ENCODE measurements at places on chromosomes 7 and 10.
A peak's percentile ranks its signal among the peaks of the same experiment; 100 is the strongest.

GRCh38 chr10:78524342-78524741 lies 490.7 kb downstream of the RPS24 start:
- peak; percentile 39 for DNase-seq

DNA sequence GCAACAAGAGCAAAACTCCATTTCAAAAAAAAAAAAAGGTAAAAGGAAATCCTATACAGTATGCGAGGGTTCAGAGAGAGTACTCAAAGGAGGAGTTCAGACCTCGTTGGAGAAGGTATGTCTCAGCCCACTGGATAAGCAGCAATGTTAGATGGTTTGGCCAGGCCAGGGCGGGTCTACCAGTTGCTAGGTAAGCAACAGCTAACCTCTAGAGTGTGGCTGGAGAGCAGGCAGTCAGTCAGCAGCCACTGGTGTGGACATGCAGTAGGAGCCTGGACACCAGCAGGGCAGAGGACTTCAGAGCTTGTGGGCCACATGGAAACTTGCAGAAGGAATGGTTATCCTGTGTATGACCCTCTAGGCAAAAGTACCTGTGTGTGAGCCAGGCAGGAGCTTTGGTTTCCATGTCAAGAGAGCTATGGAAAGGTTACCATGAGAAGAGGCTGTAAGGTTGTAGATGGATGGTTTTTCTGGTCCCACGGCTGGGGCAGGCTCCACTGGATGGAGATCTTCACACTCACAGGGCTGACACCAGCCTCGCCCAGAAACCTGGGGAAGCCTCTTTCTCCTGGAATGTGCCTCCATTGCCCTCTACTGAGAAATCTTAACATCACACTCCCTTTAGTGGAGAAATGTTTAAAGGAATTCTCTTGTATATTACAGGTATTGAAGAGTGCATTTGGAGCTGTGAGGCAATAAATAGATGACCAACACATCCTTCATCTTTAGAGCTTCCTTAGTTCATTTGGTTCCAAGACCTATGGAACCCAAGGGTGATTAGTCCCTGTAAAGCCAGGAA lies 63.6 kb downstream of the CCDC186 start:
- DNase-seq = no peak

GRCh38 chr7:100886936-100887515 lies 2.5 kb downstream of the UFSP1 start:
- no peak for DNase-seq

DNA sequence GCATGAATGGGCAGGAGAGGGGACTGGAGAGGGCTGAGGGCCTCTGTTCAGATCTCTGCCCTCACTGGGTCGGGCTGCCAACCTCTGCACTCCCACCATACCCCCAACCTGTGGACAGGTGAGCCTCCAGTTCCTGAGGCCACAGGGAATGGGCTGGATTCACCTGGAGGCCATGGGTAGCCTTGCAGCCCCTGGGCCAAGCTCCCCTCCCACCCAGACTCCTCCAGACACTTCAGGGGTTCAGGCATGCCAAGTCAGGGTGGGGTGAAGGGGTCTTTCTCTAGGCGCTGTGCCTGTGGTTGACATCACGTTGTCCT lies 80.5 kb downstream of the ZMIZ1 start:
- DNase-seq = no peak

- DNase-seq = no peak
Measured at GRCh38 chr10:133334503-133335245, 2.0 kb downstream of the CALY start.

GRCh38 chr7:28686418-28686800 lies 271.7 kb downstream of the TRIL start:
- no peak for DNase-seq

- DNase-seq = no peak
Measured at GRCh38 chr7:96322373-96322695, 436 bp upstream of the SLC25A13 start.

GRCh38 chr7:50393076-50393475 lies 57.1 kb downstream of the FIGNL1 start:
- DNase-seq = no peak

DNA sequence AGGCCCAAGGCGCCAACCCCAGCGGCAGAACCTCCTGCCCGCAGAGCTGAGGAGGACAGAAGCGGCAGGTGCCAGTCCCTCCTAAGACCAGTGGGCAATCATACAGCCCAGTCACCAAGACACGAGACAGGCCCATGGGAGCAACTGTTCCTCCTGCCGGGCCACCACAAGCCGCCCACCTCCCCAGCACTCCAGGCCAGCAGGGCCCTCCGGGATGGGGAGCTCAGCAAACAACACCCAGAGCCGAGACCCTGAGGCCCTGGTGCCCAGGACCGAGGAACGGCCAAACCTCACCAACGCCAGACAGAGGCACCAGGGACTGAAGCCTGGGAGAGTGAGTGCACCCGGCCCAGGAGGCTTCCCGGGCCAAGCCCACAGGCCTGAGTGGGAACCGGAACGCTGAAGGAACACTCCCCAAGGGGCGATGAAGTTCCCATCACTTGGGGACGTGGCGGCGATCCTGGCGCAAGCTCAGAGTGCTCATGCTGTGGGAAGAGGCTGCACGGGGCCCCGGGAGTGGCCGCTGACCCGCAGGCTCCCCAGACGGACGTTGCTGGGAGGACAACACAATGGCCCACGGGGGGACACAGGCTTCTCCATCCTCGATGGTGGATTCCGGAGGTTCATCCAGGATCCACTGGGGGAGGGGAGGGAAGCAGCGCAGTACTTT lies 35.1 kb downstream of the GPER1 start:
- DNase-seq = no peak

GRCh38 chr7:150715293-150715692 lies 1.1 kb upstream of the GIMAP1 start:
- no peak for DNase-seq

GRCh38 chr7:11557627-11558026 lies 274.4 kb downstream of the THSD7A start:
- DNase-seq = peak; percentile 31

DNA sequence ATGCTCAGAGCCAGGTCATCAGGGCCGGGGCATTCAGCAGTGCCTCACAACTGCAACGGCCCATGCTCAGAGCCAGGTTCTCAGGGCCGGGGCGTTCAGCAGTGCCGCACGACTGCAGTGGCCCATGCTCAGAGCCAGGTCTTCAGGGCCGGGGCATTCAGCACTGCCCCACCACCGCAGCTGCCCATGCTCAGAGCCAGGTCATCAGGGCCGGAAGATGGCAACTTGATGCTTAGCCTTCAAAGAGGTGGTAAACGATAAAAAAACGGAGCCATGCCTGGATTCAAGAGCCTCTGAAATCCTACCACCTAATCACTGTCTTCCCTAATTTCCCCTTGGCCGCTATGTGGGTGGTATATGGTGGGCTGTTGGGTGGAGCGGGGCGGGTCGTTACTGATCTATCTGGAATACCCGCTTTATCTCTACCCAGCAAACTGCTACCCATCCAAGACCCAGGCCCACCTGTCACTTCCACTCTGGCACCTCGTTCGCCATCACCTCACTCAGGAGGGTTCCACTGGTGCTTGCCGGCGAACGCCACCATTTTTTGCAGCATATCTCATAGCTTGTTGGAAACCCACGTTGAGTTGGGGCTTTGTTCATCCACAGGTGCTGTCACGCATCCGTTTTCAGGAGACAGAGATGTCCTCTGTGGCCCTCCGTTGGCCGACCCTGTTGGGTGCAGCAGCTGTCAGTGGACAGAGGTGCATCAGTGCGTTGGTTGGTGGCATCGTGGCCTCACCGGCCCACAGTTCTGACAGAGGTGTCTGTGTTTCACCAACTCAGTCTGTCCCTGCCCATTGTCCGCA lies 221.1 kb downstream of the EBF3 start:
- no peak for DNase-seq

GRCh38 chr10:111018021-111018420 lies 58.8 kb upstream of the ADRA2A start:
- no peak for DNase-seq

GRCh38 chr7:6200971-6201370 lies 71.5 kb downstream of the CYTH3 start:
- DNase-seq = no peak

DNA sequence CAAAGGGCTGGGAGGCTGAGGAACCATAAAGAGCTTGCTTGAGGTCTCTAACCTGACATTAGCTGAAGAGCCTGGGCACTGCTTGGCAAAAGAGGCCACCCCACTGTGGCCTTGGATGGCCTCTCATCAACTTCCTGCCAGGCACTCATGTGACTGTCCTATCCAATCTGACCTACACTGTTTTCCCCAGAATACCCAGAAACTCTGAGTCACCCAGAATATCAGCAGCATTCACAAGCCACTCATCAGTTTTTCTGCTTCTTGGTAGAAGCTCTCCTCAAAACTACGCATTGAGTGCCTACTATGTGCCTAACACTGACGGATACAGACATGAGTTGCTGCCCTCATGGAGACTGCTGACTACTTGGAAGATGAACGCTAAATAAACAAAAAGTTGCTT lies 4.1 kb upstream of the NT5C2 start:
- DNase-seq = no peak

- DNase-seq = no peak
Measured at GRCh38 chr7:157577061-157577460, 240.3 kb downstream of the DNAJB6 start.

DNA sequence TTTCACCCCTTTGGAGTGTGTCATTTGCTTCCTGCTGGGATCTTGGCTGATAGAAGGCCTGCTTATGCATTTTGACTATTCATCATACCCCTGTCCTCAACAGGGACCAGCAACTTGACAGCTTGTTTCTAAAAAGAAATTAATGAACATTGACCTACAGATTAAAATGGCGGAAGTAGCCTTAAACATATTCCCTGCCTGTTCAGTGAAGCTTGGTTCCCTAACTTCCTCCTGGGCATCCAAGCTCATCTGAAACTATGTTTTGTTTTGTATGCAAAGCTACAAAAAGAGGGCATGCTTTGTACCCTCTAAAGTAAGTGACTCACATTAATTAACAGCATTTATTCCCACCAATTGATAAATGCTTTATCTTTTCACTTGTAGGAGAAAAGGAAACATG lies 26.8 kb upstream of the CDK14 start:
- no peak for DNase-seq

DNA sequence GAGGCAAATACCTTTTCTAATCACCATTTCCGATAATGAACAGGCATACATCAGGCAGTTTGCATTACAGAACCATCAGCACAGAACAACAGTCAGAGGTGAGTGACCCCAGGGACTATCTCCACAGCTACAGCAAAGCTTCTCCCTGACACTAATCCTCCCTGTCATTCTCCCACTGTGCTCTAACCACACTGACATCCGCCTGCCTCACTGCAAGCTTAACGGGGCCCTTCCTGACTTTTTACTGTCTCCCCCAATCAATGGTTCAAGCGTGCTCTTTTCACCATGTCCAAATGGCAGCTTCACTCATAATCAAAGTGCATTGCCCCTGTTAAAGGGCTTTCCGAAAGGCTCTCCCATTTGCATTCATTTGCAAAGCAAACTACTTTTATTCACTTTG lies 196.3 kb downstream of the DNAJC1 start:
- no peak for DNase-seq

DNA sequence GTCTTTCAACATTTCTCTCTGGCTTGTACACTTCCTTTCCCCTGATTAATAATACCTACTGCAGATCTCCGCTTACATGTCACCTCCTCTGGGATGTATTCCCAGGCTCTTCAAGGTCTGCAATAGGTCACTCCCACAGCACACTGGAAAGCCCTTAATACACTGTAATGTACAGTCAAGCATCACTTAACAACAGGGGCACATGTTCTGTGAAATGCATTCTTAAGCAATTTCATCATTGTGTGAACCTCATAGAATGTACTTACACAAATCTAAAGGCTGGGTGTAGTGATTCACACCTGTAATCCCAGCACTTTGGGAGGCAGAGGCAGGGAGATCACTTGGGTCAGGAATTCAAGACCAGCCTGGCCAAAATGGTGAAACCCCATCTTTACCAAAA lies 1.9 kb downstream of the COX15 start:
- no peak for DNase-seq

- DNase-seq = no peak
Measured at GRCh38 chr10:5484205-5484604, 15.2 kb downstream of the CALML5 start.

GRCh38 chr10:63214571-63214970 lies 81.4 kb downstream of the NRBF2 start:
- no peak for DNase-seq

DNA sequence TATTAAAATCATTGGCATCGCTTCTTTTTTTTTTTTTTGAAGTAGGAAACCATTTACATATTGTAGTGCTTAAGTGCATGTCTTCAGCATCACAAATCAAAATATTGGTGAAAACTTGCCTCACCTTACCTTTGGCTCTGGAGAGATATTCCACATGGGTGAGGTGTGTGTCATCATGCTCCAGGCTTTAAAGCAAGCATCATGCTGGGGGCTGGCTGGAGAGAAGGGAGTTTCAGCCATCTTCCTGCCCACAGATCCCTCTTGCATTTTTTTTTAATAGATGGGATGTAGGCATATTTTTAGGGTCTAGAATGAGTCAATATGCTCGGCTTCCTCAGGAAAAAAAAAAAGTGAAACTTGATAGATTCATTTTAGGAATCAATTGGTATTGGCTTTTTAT lies 2.3 kb upstream of the INSYN2A start:
- no peak for DNase-seq

- no peak for DNase-seq
Measured at GRCh38 chr7:107613948-107614347, 33.9 kb downstream of the BCAP29 start.

DNA sequence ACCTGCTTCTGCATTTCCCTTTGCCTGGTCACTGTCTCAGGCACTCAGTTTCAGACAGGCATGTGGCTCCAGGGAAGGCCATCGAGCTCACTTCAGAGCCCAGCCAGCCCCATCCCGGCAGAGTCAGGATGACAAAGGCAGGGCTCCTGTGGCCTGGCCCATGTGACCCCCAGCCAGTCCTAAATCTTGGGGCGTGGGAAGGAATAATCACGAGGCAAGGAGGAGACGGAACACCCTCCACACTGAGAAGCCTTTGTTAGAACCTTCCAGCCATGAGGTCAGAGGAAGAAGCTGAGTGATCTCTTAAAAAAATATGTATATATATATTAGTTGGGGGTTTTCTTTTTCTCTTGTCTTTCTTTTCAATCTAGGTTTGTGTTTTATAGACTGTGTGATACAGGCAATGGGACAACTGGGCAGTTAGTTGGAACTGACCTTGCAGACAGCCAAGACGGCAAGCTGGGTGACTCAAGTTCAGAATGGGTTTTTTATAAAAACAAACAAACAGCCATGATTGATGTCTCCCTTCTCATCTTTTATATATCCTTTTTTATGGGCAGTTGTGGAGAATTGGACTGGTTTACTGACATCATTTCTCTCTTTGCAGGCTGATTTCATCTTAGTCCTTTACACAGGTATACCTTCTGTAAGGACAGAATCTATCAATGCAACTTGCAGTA lies 60.8 kb downstream of the CHN2 start:
- peak; percentile 31 for DNase-seq

- no peak for DNase-seq
Measured at GRCh38 chr7:42805601-42806000, 106.3 kb downstream of the C7orf25 start.

- DNase-seq = no peak
Measured at GRCh38 chr7:140055833-140056232, 6.9 kb downstream of the PARP12 start.

DNA sequence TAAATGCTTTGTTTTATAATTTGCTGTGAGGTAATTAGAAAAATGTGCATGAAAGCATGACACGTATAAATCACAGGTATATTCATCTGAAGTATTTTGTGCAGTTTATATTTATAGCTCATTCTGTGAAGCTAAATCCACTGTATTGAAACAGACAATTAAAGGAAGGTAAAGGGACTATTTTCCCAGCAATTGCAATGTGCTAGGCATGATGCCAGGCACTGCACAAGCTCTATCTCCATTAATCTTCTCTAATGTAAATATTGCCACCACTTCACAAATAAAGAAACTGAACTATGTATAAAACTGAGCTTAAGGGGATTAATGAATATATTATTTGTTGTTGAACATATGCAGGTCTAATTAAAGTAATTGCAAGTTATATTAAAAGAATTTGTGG lies 1012.5 kb downstream of the NRG3 start:
- no peak for DNase-seq
